Activated CD4-positive, alpha-beta memory T cell treated with anti-CD3 and anti-CD28 coated beads for 36 hours (primary cell): ENCODE measurements at places on chromosomes 2 and 18.

DNA sequence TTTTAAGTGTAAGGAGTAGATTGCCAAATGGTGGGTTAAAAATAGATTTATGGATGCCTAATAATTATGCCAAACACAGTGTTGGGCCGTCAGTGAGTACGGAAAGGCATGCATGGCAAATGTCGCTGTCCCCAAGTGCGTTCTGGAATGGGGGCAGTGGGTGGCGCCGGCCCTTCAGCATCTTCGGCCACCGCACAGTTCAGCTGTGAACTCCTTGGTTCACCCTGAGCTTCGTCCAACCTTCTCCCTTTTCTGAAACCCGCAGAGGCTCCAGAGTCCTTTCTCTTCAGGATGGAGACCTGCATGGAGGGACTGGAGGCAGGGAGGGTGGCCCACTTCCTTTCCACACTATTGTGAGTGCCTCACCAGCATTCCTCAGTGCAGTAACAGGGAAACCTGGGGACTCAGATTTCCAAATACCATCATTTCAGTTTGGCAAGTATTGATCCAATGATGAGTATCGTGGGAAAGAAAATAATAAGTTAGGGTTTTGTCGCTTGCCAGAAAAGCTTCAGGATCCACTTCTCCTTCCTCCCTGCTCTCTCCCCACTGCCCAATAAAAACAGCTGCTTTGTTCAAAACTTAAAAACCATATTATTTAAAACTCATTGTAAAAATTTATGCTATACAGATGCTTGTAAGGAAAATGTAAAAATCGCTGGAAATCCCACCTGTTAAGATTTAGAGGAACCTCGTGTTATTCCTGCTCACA is 74.6 kb upstream of the TXNDC2 start:
- H3K36me3 ChIP-seq, result no peaks in the 10 kb centered on the region
- no peak for DNase-seq
- no peak overlapping the region for H3K27ac ChIP-seq
- no peaks in the 10 kb centered on the region for H3K4me1 ChIP-seq
- H3K27me3 ChIP-seq, result no peaks in the 10 kb centered on the region

- no peak for DNase-seq
- H3K4me3 ChIP-seq, result no peak overlapping the region
- H3K27ac ChIP-seq, result no peak overlapping the region
- H3K36me3 ChIP-seq, result no peaks in the 10 kb centered on the region
These were observed 807.8 kb upstream of the ACVR2A start for GRCh38 chr2:147037048-147037447.

DNA sequence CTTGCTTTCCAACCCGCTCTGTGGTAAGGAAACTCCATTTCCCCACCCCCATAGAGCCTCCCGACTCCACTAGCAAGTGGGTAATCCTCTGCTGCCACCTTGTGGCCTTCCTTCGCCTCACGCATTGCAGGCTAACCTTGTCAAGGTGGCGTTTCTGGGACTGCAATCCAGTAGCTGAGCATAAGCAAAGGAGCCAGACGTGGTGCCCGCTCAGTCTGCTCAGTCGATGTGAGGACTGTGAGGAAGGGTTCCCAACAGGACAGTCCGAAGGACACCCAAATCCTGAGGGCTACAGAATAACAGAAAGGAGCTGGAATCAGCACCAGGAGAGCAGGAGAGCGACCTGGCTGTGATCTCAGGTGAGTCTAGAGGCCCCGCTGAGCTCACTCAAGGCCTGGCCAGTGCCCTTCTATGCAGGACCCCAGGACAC is 144.2 kb downstream of the SUCLG1 start:
- H3K4me1 ChIP-seq, result peaks cover 4% of the 10 kb centered on the region
- no peak overlapping the region for H3K27ac ChIP-seq
- H3K4me3 ChIP-seq, result no peak overlapping the region

DNA sequence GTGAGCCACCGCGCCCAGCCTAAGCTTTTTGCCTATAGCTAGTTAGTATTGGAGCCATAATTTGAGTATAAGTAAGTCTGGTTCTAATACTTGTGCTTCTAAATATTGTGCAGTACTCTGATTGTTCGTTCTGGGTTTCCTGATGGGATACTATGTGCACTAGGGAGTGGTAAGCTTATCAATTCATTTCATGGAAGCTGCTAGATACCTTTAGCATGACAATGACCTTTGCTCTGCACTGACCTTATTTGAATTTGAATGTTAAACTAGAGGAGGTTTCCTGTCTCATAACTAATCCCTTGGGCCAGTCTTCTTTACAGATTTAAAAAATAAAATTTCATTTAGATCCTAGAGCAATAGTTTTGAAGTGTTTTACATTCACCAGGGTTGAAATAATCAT is 125.1 kb downstream of the GPD2 start:
- no peak for DNase-seq
- H3K4me1 ChIP-seq, result peaks cover 4% of the 10 kb centered on the region
- no peaks in the 10 kb centered on the region for H3K27me3 ChIP-seq
- no peak overlapping the region for H3K27ac ChIP-seq
- no peak overlapping the region for H3K4me3 ChIP-seq

GRCh38 chr18:37783771-37784170 is 218.2 kb upstream of the CELF4 start:
- no peaks in the 10 kb centered on the region for H3K36me3 ChIP-seq
- no peaks in the 10 kb centered on the region for H3K27me3 ChIP-seq
- DNase-seq, result no peak

- H3K4me1 ChIP-seq, result no peaks in the 10 kb centered on the region
- no peaks in the 10 kb centered on the region for H3K36me3 ChIP-seq
- H3K27me3 ChIP-seq, result peaks cover 3% of the 10 kb centered on the region
- no peak overlapping the region for H3K4me3 ChIP-seq
- no peak overlapping the region for H3K27ac ChIP-seq
- no peak for DNase-seq
These were observed 65.6 kb downstream of the CYB5A start for GRCh38 chr18:74226156-74226555.

DNA sequence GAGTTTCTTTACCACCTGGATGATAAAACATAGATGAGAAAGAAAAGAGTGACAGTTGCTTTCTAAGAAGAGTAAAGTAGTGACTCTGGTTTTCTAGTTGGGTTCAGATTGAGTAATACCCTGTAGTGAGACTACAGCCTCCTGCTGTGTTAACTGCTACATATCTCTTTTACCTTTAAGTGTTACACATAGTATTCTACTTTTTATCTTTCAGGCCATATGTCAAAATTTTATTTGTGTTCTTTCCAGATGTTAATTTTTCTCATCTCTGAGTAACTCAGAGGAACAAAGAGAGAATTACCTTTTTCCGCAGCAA is 348.2 kb downstream of the CTNNA2 start:
- no peaks in the 10 kb centered on the region for H3K4me1 ChIP-seq
- H3K27me3 ChIP-seq, result no peaks in the 10 kb centered on the region
- H3K27ac ChIP-seq, result no peak overlapping the region
- DNase-seq, result no peak
- no peaks in the 10 kb centered on the region for H3K36me3 ChIP-seq
- no peak overlapping the region for H3K4me3 ChIP-seq

GRCh38 chr2:45777996-45778719 is 126.7 kb downstream of the PRKCE start:
- peak overlapping the region; percentile 30 for H3K27ac ChIP-seq
- no peaks in the 10 kb centered on the region for H3K27me3 ChIP-seq
- DNase-seq, result no peak
- no peaks in the 10 kb centered on the region for H3K36me3 ChIP-seq
- peaks cover 5% of the 10 kb centered on the region for H3K4me1 ChIP-seq

GRCh38 chr2:54482715-54483114 is 26.6 kb downstream of the SPTBN1 start:
- H3K4me1 ChIP-seq, result no peaks in the 10 kb centered on the region
- H3K4me3 ChIP-seq, result no peak overlapping the region
- DNase-seq, result no peak
- no peak overlapping the region for H3K27ac ChIP-seq
- no peaks in the 10 kb centered on the region for H3K36me3 ChIP-seq

DNA sequence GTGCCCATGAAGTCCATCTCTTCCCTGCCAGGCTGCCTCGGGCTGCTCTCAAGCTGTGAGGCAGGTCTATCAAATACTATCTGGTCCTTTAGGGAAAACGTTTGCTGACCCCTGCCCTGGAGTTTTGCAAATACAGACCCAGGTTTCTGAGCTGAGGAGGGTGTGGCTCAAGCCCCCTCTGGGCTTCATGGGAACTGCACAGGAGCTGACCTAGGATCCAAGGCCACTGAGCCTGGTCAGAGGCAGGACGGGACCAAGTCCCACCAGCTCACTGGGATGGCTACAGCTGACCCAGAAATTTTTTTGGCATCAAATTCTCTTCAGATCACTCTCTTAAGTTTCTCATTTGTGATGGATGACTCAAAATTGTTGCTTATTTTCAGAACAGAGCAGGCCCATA is 14.1 kb downstream of the ZNF516 start:
- H3K36me3 ChIP-seq, result no peaks in the 10 kb centered on the region
- H3K27ac ChIP-seq, result no peak overlapping the region
- no peak overlapping the region for H3K4me3 ChIP-seq
- no peak for DNase-seq
- peaks cover 24% of the 10 kb centered on the region for H3K27me3 ChIP-seq

DNA sequence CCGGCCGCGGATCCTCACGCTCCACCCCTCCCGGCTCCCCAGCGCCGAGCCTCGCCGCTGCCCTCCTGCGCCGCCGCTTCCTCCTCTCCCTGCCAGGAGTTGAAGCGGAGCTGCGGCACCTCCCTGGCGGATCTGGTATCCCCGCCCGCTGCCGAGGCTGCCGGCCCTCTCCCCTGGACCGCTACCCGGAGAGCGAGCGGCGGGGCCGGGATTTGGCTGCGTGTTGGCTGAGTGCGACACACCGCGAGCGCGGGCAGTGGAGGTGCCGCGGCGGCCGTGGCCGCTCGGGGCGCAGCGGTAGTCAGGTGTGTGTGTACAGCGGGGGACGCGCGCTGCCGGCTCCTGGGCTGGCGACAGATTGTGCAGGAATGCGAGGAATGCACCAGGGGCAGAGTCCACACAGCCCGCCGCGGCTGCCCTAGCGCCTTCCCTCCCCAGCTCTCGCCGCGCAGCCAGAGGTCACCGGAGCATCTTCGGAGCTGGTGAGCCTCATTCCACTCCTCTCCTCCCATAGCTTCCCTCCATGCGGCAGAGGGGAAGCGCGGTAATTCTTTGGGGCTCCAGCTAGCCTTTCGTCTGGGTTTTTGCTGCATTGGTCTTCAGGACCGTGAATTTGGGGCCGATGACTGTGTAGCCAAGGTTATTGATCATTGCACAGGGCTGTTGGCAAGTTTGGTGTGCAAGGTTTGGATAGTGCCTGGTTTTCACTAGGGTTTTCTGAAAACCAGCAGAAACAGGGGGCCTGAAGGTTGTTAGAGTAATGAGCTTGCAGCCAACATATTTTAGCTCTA is 1.3 kb downstream of the PKP4 start:
- no peak for DNase-seq
- H3K27ac ChIP-seq, result peak overlapping the region; percentile 72
- H3K4me1 ChIP-seq, result peaks cover 32% of the 10 kb centered on the region
- no peaks in the 10 kb centered on the region for H3K36me3 ChIP-seq

DNA sequence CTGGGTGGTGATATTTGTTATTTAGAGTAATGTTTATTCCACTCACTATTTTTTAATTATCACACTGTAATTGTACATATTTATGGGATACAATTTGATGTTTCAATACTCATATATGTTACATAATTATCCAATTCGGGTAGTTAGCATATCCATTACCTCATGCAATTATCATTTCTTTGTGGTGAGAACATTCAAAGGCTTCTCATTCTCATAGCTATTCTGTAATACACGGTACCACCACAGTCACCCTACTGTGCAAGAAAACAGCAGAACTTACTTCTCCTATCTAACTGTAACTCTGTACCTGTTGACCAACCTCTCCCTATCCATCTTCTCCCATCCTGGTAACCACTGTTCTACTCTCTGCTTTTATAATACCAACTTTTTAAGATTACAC is 4.6 kb downstream of the TBC1D8 start:
- no peak overlapping the region for H3K27ac ChIP-seq
- H3K4me3 ChIP-seq, result no peak overlapping the region
- H3K27me3 ChIP-seq, result peaks cover 33% of the 10 kb centered on the region
- H3K36me3 ChIP-seq, result no peaks in the 10 kb centered on the region
- no peak for DNase-seq

DNA sequence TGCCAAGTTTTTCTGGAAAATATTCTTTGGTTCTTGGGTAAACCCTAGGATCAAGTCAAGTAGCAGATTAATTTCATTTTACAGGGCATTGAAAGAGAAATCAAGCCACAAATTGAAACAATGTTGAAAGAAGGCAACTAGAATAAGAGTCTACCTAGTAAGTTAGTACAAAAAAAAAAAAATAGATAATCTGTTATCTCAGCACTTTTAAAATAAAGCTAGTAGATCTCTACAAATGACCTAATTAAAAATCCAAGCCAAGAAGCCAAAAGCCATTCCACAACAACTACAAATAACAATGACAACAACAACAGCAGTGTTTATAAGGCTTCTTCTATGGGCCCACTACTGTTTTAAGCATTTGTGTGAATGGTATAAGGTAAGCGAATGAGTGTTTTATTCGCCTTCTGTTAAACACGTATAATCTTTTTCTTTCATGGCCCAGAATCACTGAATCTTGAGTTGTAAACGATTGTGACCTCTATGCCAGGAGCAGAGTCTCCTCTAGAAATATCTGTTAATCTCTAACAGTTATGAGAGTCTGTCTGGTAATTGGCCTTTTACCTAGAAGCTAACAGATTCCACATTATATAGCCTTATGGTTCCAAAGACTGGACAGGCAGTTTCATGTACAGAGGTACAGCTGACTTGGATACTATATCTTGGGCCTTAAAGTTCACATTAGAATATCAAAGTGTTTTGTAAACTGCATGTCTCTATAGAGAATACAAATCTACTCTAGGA is 28.6 kb upstream of the CUL3 start:
- H3K27ac ChIP-seq, result no peak overlapping the region
- H3K4me3 ChIP-seq, result no peak overlapping the region
- peaks cover 3% of the 10 kb centered on the region for H3K27me3 ChIP-seq
- H3K4me1 ChIP-seq, result no peaks in the 10 kb centered on the region
- H3K36me3 ChIP-seq, result no peaks in the 10 kb centered on the region

DNA sequence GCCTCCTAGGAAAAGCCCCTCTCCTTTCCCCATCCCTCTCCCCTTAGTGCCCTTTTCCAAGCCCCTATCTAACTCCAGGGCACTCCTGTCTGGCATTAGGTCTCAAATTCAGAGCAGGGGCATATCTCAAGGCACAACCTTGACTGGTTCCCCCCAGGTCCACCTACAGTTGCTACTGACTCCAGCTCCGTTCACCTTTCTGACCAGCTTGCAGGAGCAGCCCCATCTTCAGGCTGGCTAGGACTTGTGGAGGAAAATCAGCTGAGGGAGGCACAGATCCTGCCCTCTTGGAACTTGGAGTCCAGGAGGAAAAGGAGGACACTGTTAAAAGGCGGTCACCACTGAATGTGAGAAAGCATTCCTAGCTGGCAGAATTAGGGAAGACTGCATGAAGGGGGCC is 152.4 kb downstream of the ZFP36L2 start:
- H3K4me1 ChIP-seq, result no peaks in the 10 kb centered on the region
- no peaks in the 10 kb centered on the region for H3K36me3 ChIP-seq
- no peak overlapping the region for H3K27ac ChIP-seq
- no peaks in the 10 kb centered on the region for H3K27me3 ChIP-seq
- DNase-seq, result no peak

DNA sequence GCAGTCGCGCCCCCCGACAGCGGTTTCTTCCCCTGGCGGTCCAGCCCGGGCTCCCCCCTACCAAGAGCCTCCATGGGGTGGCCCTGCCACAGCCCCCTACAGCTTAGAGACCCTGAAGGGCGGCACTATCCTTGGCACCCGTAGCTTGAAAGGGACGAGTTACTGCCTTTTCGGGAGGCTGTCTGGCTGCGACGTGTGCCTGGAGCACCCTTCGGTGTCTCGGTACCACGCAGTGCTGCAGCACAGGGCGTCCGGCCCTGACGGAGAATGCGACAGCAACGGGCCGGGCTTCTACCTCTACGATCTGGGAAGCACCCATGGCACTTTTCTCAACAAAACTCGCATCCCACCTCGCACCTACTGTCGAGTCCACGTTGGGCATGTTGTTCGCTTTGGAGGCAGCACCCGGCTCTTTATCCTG is 475 bp downstream of the SLC4A1AP start:
- DNase-seq, result no peak
- H3K36me3 ChIP-seq, result peaks cover 36% of the 10 kb centered on the region
- peak overlapping the region; percentile 100 for H3K27ac ChIP-seq
- peaks cover 50% of the 10 kb centered on the region for H3K4me1 ChIP-seq
- H3K27me3 ChIP-seq, result no peaks in the 10 kb centered on the region
